Upper lobe of right lung (tissue), 1 donor: ENCODE measurements at places on chromosomes 6 and 20.

DNA sequence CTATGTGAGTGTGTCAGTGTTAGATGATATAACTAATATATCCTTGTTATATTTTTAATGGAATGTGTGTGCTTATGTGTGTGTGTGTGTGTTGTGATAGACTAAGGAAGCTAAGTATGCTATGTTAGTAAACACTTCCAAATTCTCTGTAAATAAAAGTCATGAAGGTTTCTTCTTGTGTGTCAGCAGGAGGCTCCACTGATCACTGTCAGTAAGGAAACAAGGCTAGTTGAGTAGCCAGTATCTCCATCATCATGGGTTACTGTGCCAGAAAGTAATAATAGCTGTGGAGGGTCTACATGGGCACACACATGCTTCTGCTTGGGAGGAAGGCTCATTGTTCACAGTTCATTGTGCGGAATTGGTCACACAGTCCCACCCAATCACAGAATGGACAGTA is 302.8 kb upstream of the RNF217 start:
- H3K27ac ChIP-seq = no peak overlapping the region
- no peak for DNase-seq
- no peaks in the 10 kb centered on the region for H3K27me3 ChIP-seq
- no peak overlapping the region for H3K4me3 ChIP-seq
- no peaks in the 10 kb centered on the region for H3K4me1 ChIP-seq

GRCh38 chr6:44833248-44833647 is 445.7 kb downstream of the CDC5L start:
- H3K4me1 ChIP-seq = no peaks in the 10 kb centered on the region
- H3K36me3 ChIP-seq = no peaks in the 10 kb centered on the region
- H3K4me3 ChIP-seq = no peak overlapping the region
- DNase-seq = no peak
- no peaks in the 10 kb centered on the region for H3K27me3 ChIP-seq

GRCh38 chr20:12112089-12112474 is 194.4 kb downstream of the BTBD3 start:
- no peaks in the 10 kb centered on the region for H3K27me3 ChIP-seq
- no peaks in the 10 kb centered on the region for H3K4me1 ChIP-seq
- no peak overlapping the region for H3K27ac ChIP-seq
- no peak for DNase-seq

GRCh38 chr20:63579017-63579694 is 5.1 kb upstream of the HELZ2 start:
- H3K27me3 ChIP-seq = peaks cover 8% of the 10 kb centered on the region
- no peak overlapping the region for H3K4me3 ChIP-seq
- H3K27ac ChIP-seq = no peak overlapping the region
- no peaks in the 10 kb centered on the region for H3K36me3 ChIP-seq
- H3K4me1 ChIP-seq = no peaks in the 10 kb centered on the region

- peak overlapping the region; percentile 93 for H3K4me3 ChIP-seq
- peak overlapping the region; percentile 94 for H3K27ac ChIP-seq
- H3K36me3 ChIP-seq = no peaks in the 10 kb centered on the region
- peaks cover 21% of the 10 kb centered on the region for H3K4me1 ChIP-seq
Measured at GRCh38 chr6:117601811-117602150, 530 bp downstream of the GOPC start.

GRCh38 chr20:32971703-32972161 is 32.5 kb downstream of the SUN5 start:
- no peak for DNase-seq
- H3K27ac ChIP-seq = peak overlapping the region; percentile 55
- no peak overlapping the region for H3K4me3 ChIP-seq
- H3K36me3 ChIP-seq = no peaks in the 10 kb centered on the region

DNA sequence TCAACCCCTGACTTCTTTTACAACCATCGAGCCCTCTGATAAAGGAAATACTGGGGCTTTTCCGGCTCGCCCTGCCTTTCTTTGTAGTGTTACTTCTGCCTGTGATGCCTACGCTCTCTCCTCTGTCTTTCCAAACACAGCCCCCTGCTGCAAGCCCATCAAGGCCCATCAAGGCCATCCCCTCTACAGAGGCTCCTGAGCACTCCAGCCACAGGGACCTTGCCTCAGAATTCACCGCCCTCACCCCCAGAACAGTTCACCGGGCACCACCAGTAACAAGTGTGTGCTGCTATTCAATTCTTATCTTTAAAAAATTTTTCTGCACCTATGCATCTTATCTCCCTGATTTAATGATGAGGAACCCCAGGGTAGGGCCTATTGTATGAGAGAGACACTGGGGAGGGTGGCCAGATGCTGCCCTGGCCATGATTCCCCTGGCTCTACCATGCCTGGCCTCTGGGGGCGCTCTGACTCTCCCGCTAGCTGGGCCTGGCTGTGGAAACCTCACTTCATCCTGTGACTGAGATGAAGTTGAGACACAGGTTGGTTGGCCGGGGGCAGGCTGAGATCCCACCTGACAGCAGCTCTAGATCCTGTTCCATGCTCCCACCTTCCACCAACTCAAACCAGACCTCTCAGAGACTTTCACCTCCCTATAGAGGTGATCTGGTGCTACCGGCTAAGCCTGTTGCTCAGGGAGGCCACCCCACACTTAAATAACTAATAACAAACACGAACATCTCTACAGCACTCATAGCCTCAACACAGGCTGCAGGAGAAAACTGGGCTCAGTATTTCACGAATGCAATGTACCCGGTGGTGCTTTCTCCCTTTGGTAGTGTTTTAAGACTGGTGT is 19.2 kb upstream of the GLP1R start:
- no peak overlapping the region for H3K4me3 ChIP-seq
- no peaks in the 10 kb centered on the region for H3K4me1 ChIP-seq
- no peak for DNase-seq

DNA sequence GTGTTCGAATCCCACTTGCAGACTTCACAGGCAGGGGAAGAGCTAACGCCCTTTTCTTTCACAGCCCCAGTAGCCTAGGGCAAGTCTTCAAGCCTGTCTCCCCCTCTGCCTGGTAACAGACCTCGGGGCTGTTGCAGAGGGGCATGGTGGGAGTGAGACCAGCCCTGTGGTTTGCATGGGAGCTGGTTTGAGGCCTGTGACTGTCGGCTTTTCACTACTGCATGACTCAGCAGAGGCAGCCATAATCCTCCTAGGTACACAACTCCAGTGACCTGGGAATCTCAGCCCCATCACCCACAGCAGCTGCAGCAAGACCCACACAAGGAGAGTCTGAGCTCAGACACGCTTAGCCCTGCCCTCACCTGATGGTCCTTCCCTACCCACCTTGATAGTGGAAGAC is 55.3 kb upstream of the POPDC3 start:
- H3K27me3 ChIP-seq = no peaks in the 10 kb centered on the region
- no peak overlapping the region for H3K27ac ChIP-seq
- H3K4me3 ChIP-seq = no peak overlapping the region
- DNase-seq = no peak

DNA sequence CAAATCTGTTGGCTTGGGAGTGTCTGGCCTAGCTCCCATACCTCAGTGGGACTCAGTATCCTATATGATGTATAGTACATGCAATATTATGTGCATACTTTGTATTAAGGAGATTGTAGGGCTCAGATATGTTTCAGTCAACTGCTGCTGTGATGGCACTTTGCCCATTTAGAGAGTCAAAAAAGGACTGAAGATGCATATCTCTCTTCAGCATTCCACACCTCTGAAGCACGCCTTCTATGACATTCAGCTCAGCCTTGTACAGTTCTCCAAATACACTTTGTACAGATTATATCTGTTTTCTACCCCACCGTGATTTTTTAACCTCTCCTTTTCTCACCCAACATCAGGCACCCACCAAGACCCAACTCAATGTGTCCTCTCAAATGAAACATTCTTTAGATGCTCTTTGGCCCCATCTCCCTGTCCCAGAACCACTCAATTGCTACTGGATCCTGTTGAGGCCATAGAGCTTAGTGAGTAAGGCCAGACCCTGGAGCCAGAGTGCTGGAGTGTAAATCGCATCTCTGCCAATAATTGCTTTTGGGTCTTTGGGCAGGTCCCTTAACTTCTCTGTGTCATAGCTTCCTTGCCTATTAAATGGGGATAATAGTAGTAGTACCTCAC is 15.6 kb downstream of the ENPP1 start:
- DNase-seq = no peak
- H3K27me3 ChIP-seq = no peaks in the 10 kb centered on the region

GRCh38 chr6:159679091-159680077 is 13.7 kb downstream of the SOD2 start:
- H3K4me3 ChIP-seq = no peak overlapping the region
- H3K27me3 ChIP-seq = no peaks in the 10 kb centered on the region
- no peak for DNase-seq
- peaks cover 34% of the 10 kb centered on the region for H3K4me1 ChIP-seq

DNA sequence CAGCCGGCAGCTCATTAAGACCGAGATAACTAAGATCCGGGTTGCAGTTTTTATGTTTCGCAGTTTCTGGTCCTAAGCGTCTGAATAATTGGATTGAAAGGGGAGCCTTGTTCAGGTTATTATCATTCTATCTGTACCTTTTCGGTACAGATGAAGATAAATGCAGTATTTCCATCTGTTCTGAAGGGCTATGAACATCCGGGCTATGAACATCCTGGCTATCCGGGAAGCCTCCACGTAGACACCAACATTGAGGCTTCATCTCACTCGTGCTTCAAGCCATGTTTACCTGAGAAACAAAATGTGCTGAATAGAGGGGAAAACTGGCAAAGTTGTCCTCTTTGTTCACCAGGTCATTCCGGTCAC is 399 bp upstream of the REPS1 start:
- no peaks in the 10 kb centered on the region for H3K36me3 ChIP-seq
- H3K4me3 ChIP-seq = peak overlapping the region; percentile 89
- peak overlapping the region; percentile 95 for H3K27ac ChIP-seq
- H3K4me1 ChIP-seq = peaks cover 30% of the 10 kb centered on the region

- no peak overlapping the region for H3K4me3 ChIP-seq
- DNase-seq = no peak
- peaks cover 51% of the 10 kb centered on the region for H3K4me1 ChIP-seq
- H3K27me3 ChIP-seq = no peaks in the 10 kb centered on the region
Measured at GRCh38 chr6:6688283-6688682, 99.8 kb downstream of the LY86 start.

DNA sequence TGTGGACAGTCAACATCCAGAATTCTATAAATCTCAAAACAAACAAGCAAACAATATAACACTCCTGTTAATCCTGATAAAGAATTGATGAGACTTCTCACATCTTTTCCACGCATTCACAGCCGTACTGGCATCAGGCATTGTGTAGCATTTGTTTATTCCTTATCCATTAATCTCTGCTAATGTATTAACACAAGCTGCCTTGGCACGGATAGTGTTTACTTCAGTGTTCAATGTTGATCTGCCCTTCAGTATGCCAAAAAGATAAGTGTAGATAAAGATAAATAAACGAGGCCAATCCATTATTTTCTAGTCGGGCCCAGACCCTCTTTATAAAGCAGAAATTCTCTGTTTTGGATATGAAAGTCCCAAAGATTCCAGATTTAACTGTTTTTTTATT is 16.1 kb downstream of the UFL1 start:
- H3K36me3 ChIP-seq = peaks cover 76% of the 10 kb centered on the region
- H3K27ac ChIP-seq = no peak overlapping the region
- H3K4me3 ChIP-seq = no peak overlapping the region
- no peaks in the 10 kb centered on the region for H3K4me1 ChIP-seq
- no peaks in the 10 kb centered on the region for H3K27me3 ChIP-seq

- peak; percentile 63 for DNase-seq
- H3K4me1 ChIP-seq = no peaks in the 10 kb centered on the region
- H3K36me3 ChIP-seq = no peaks in the 10 kb centered on the region
- no peak overlapping the region for H3K4me3 ChIP-seq
- H3K27me3 ChIP-seq = no peaks in the 10 kb centered on the region
Measured at GRCh38 chr20:61937963-61938838, 127.5 kb downstream of the TAF4 start.

DNA sequence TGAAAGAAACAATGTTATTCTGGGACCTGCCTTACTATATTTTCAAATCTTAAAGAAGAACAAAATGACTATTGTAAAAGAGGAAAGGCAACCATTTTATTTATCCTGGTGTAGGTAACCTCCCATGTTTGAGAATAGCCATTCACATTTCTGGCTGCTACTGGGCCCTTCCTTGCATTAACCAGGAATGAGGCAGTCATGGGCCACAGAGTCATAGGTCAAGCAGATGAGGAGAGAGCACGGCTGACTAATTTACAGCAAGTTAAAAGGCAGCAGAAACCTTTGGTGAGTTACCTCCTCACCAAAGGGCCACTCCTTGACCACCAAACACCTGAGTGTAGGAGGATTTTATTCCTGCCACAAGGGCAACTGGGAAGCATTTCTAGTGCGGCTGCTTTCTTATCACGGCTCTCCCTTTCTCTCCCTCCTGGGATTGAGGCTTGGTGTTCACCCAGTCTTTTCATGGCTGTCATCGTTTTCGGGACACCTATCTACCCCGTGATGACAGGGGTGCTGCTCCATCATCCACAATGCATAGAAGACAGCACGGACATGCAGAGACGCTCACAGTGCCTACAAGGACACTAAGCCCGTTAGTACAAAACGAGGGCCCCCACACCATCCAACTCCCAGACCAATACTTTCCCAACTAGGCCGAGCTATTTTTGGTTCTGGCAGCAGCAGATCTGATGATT is 4.4 kb upstream of the LAMA4 start:
- H3K27ac ChIP-seq = no peak overlapping the region
- no peaks in the 10 kb centered on the region for H3K27me3 ChIP-seq
- no peaks in the 10 kb centered on the region for H3K36me3 ChIP-seq
- no peak overlapping the region for H3K4me3 ChIP-seq

GRCh38 chr20:11090751-11091150 is 417.0 kb upstream of the JAG1 start:
- H3K27me3 ChIP-seq = no peaks in the 10 kb centered on the region
- no peak overlapping the region for H3K4me3 ChIP-seq
- DNase-seq = no peak
- H3K27ac ChIP-seq = no peak overlapping the region
- H3K36me3 ChIP-seq = no peaks in the 10 kb centered on the region

- H3K27ac ChIP-seq = no peak overlapping the region
- no peak overlapping the region for H3K4me3 ChIP-seq
- no peak for DNase-seq
- no peaks in the 10 kb centered on the region for H3K36me3 ChIP-seq
- H3K4me1 ChIP-seq = no peaks in the 10 kb centered on the region
- H3K27me3 ChIP-seq = no peaks in the 10 kb centered on the region
Measured at GRCh38 chr6:8686077-8686476, 250.7 kb upstream of the SLC35B3 start.

GRCh38 chr6:68628161-68628560 is 6.9 kb upstream of the ADGRB3 start:
- no peak for DNase-seq
- H3K27me3 ChIP-seq = no peaks in the 10 kb centered on the region
- no peak overlapping the region for H3K4me3 ChIP-seq
- H3K36me3 ChIP-seq = no peaks in the 10 kb centered on the region
- no peaks in the 10 kb centered on the region for H3K4me1 ChIP-seq

DNA sequence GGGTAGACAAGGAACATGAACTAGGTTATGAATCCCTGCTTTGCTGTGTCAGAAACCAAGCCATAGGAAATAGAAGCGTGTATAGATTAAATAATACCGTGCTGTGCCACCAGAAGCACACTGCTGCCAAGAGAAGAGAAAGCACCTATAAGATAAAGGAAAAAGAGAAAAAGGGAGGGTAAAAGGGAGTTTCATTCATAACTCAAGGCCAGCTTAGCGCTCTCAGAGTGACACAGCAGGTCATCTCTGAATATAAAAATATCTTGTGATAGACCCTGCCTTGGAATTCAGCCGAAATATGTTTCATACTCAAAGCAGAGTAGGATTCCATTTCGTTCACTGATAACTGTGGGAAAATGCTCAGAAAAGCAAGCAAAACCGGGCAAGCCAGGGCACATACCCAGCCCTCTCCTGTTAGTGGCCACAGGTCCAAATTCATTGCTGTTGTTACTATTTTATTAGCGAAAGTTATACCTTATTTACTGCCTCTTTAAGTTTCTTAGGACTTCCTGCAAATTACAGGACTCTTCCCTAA is 8.7 kb downstream of the JAG1 start:
- peaks cover 61% of the 10 kb centered on the region for H3K36me3 ChIP-seq
- no peak for DNase-seq
- H3K27ac ChIP-seq = no peak overlapping the region
- no peaks in the 10 kb centered on the region for H3K27me3 ChIP-seq
